ENCODE measurements at places on chromosomes 11 and 22.
A peak's percentile ranks its signal among the peaks of the same experiment; 100 is the strongest.

DNA sequence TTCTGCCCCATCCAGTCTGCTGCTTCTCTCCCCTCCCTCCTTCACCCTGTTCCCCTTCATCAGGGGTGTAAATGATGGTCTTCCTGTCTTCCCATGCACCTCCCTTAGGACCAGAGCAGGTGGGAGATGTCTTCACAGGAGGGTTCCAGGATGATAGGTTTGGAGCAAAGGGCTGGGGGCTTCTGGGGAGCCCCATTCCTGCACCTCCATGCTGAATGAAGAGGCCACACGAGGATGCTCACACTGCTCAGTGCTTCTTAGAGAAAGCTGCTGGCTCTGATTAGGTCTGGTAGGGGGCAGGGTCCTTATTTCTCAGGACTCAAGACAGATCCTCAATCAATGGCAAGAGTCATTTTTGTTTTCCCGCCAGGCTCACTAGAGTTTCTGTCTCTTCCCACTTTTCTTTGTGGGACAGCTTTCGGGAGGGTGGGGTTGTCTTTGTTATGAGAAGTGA, 41.1 kb downstream of the BCR start:
- no peak for DNase-seq

GRCh38 chr11:67082071-67082791, 25.6 kb downstream of the RHOD start:
- no peak for DNase-seq

GRCh38 chr11:29087200-29087812, 929.5 kb downstream of the KCNA4 start:
- DNase-seq: no peak

GRCh38 chr22:49937758-49938564, 19.5 kb downstream of the CRELD2 start:
- no peak for DNase-seq

DNA sequence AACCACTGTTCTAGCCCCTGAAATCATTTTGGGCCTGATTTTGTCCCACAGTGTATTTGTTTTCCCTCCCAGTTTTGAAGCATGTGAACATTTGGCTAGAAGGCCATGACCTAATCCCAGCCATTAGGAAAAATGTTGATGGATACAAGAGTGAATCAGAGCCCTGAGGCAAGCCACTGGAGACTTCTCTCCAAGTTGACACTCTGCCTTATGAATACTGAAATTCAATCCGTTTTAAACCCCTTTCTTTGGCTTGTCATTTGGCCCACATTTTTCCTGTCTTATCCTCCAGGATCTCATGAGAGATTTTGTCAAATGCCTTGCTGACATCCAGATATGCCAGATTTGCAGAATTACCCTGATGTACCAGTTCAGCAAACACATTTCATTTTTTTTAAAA, 158.8 kb downstream of the FAT3 start:
- DNase-seq: no peak

DNA sequence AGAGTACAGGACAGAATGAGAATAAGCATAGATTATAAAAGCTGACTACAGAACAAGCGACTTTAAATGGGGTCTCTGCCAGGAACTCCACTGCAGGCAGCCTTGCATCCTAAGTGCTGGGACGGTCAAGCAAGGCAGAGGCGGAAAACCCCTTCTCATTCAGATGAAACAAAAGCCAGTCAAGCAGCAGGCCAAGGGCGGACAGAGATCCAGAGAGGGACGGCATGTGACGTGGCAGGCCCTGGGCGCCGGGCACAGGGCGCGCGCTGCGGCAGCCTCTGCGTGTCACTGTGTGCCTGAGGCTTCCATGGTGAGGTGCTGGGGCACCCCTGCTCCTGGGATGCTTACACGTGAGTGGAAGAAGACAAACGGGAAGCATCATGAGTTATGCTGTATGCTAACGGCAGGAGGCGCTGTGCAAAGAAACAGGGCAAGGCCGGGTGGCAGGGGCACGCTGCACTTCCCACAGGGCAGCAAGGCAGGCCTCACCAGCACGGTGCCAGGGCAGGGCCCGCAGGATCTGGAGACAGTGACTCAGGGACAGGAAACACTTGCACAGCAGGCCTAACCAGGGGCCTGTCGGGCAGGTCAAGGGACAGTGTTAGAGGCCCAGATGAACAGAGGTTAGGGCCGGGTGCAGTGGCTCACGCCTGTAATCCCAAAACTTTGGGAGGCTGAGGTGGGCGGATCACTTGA, 6.2 kb downstream of the TOLLIP start:
- no peak for DNase-seq

- DNase-seq: no peak
Observed at GRCh38 chr11:503179-503981, 3.7 kb downstream of the RNH1 start.

DNA sequence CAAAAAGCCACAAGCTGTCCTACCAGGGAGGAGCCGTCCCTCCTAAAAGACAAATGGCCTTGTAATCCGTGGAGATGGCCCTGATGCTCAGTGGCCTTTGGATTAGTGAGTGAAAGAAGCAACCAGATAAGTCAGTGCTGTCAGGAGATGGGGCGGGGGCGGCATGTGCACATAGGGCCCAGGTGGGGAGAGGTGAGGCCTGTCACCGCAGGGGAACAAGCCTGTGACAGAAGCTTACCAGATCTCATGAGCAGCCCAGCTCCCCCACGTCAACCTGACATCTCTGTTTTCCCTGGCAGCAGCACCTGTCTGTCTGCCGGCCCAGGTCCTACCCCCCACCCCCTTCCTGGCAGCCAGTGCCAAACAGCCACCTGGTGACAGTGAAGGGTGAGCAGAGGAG, 162.6 kb downstream of the BUD13 start:
- DNase-seq: no peak

DNA sequence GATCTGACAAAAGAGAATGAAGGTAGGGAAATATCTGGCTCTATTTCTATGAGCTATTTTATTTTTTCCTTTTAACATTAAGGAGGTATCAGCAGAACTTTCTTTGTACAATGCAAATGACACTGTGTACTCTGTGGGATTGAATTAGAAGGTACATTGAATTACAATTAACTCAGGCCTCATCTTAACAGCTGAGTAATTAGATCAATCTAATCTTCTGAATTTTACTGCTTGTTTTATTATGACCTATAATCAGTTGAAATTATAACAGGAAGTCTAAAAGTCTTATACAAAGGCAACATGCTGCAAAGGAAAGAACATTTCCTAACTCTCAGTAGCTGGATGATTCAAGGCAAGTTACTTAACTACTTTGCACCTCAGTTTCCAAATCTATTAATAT, 69.8 kb downstream of the RELT start:
- DNase-seq: no peak

DNA sequence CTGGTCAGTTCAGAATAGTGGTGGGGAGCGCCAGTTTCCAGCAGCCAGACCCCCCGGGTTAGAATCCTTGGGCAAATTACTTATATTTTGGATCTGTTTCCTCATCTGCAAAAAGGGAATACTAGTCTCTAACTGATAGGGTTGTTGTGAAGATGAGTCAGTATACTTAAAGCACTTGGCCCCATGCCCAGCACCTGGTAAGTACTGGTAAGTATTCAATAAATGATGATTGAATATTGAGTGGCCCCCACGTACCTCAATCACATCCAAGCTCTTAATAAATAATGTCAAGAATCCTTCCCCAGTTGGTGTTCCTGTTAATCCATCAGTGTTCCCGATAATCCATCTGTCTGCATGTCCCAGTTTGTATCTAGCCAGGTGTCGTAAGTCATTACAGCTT, 12.1 kb downstream of the ACP2 start:
- no peak for DNase-seq

GRCh38 chr22:50271519-50271970, 1.4 kb upstream of the MAPK11 start:
- no peak for DNase-seq

- no peak for DNase-seq
Observed at GRCh38 chr22:49365910-49366309, 461.8 kb downstream of the BRD1 start.

DNA sequence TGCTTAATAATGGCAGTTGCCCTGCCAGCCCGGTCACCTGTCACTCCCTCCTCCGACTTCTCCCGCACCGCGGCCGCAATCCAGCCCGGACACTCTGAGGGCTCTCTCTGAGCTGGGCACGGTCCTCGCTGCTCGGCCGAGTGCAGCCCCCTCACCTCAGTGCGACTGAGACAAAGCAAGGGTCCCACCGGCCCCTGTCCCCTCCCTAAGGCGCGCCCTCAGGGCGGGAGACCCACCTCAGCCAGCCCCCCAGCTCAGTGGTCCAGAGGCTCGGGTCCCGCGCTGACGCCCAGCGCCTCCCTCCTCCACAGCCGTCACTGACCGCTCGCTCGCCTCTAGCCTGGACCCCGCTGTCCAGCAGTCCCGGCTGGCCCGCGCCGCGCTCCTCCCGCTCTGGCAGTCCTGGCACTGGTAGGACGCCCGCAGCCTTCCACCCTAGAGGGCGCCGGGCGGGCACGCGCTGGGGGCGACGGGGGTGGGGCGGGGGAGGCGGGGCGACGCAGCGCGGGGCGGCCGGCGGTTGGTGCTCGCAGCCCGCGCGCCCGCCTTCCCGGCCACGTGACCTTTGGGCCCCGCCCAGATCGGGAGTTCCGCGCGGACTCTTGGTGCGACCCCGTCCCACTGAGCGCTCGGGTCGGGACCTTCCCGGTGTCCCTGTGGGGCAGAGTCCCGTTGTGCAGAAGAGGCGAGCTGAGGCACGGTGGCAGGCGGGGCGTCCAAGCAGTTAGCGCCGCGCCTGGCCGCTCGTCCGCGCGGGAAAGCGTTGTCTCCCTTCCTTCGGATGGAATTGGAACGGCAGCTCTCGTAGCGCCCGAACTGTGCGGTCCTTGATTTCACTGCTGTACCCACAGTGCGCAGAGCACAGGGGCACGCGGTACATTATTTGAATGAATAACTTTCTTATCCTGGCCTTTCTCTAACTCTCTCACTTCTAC, 7.8 kb upstream of the L3MBTL2 start:
- peak; percentile 57 for DNase-seq

GRCh38 chr11:10809373-10810160, 841 bp upstream of the EIF4G2 start:
- DNase-seq: peak; percentile 34

DNA sequence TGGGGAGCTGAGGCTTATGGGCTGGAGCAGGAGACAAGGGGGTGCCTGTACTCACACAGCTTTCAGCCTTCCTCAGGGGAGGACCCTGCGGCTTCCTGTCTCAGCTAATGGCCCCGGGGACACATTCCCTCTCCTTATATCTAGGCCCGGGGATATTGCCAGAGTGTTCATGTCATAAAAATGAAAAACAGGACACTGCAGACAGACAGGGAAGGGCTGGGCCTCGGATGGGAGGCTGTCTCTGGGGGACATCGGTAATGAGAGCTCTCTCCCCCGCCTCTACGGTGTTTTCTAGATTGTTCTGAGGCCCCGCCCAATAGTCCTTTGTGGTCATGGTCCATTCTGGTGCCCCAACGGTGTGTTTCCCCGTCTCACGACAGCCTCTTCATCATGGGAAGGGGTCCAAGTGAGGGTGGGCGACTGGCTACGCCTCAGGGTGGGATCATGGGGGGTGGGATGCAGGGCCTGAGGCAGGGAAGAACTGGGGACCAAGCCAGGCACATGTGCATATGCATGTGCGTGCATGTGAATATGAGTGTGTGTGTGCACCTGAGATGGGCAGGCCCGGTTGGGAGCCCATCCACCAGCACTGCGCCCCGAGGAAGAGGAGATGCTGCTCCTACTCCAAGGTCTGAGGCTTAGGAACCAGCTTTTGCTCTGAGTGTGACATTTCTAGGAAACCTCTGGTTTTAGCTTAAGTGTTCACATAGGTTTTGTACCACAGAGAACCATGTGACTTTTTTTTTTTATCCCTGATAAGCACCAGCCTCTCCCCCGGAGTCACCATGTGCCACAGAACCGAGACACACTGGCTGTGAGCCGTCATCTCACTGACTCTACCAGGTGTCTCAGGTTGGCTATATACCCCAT, 5.3 kb downstream of the ARVCF start:
- no peak for DNase-seq

- no peak for DNase-seq
Observed at GRCh38 chr11:126466236-126467045, 111.0 kb downstream of the ST3GAL4 start.

DNA sequence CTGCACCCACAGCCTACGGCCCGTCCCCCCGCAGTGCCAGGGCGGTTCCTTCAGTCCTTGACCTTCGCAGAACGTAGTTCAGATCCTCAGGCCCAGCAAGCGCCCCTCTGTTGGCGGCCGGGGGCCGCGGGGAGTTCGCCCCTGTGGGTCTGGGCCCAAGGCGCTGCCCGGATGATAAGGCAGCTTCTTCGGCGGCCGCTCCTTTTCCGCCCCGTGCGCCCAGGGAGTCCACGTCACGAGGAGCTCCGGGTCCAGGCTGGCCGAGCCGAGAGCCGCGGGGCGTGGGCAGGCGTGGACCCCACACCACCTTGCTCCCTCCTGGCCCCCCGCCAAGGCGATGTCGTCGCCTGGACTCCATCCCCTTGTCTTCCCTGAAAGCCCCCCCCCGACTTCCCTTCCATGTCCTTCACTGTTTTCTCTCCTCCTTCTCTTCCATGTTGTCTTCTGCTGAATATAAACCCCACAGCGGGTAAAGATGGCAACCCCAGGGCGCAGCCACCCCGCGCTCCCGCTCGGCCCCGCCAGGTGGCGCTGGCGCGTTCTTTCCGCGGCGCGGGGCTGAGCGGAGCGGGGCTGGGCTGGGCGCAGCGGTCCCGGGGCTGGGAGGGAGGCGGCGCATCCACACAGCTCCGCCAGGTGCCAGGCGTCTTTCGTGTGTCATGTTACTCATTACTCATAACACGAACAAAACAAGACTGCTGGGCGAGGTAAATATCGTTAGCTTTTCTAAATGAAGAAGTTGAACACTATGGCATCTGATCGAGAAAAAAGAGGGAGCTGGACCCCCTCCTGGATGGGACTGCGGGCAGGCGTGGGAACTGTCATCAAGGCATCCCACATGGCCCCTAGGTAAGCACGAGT, 321.0 kb downstream of the NTM start:
- no peak for DNase-seq

Data from SW 1271 (cell line).